ENCODE measurements at places on chromosomes 12 and 14.

- DNase-seq: peak; percentile 59
Observed at GRCh38 chr14:93231129-93231979, 24.3 kb downstream of the UBR7 start.

DNA sequence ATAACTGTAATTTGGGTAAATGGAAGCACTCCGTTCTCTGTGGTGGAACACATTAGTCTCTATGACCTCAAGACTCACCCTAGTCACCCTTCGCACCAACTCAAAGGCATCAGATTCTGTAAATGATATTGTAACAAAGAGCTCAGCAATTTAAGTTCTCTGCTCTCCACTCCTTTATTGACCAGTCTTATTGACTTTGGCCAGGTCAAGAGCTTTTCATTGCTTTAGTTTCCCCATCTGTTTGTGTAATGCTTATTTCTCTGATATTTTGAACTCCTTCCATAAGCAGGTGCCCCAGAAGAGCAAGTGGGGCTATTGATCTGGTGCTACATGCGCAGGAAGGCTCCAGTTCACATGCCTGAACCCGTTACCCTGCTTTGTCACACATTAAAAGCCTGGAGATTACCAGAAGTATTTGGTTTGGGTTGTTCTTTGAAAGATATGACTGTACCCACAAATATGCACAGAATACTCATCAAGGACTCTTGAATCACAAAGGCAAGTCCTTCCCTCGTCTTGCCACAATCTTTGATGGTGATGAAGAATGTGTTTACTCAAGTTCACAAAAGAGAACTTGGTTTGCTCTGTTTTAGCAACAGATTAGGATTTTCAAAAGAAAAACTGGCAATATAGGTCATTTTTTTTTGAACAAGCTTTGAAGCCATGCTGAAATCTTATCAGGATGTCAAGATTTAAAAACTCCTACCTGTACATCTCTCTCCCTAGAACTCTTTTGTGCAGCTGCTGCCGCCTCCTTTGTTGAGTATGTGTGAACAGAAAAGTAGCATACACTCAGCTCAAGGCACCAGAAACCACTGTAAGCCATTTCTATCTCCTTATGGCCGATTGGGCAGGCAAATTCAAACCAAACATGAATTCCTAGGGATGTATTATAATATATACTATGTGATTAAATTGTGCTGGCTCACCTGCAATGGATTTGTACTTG, 193.9 kb downstream of the BCAT1 start:
- DNase-seq: peak; percentile 90

DNA sequence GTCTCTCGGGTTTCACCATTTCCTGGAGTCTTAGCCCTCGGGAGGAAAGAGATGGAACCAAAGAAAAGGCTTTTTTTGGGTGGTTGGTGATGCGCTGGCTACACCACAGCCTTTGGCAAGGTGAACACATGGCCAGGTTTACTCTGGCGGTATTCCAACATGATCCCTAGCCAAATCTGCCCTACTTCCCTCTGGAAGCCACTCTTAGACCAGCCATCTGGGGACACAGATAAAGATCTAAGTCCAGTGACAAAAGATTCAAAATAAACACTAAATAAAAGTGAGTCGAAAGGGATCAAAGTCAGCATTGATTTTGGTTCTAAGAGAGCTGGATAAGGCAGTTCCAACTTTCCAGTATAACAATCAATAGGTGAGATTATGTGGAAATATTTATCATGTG, 694.5 kb downstream of the VRK1 start:
- no peak for DNase-seq

DNA sequence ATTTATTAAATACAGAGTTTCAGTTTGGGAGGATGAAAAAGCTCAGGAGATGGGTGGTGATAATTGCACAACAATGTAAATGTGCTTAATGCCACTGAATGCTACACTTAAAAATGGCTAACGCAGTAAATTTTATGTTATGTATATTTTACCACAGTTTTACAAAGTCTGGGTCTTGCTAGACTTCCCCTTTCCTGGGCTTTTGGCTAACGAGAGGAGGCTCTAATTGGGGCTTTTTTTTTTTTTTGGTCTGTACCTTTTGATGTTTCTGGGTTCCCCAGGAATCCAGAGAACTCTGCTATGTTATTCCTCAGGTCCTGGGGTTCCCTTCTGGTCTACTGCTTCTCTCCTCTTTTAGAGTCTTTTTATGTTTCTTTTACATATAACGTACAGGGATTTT, 355.5 kb downstream of the CACNA1C start:
- DNase-seq: no peak

- DNase-seq: no peak
Observed at GRCh38 chr14:56471056-56471455, 108.5 kb upstream of the TMEM260 start.

GRCh38 chr12:122059203-122059960, 19.2 kb upstream of the MLXIP start:
- no peak for DNase-seq

DNA sequence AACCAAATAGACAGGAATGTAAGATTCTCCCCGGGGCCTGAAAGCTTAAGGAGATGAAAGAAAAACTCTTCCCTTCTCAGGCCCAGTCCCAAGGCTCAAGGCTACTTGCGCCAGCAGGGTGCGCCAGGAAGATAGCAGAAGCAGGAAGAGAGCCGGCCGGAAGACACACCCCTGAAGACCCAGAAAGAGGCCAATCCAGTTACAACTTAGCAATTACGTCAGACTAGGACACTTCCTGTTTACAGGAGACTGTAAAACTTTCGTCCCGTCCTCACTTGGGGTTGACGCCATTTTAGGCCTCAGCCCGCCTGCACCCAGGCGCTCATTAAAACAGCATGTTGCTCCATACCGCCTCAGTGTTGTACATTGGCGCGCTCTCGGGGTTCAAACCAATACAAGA, 9.4 kb downstream of the COX16 start:
- no peak for DNase-seq

- DNase-seq: no peak
Observed at GRCh38 chr14:35298351-35298750, 6.2 kb downstream of the PSMA6 start.

DNA sequence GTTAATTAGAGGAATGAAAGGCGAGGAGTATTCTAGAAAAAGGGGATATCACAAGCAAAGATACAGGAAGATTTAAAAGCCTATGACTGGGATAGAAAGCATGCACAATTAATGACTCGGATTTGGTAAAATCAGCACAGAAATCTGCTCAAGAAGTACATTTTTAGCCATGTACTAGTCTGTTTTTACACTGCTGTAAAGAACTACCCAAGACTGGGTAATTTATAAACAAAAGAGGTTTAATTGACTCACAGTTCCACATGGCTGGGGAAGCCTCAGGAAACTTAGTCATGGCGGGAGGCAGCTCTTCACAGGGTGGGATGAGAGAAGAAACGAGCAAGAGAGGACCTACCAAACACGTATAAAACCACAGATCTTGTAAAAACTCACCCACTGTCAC, 716.3 kb upstream of the MDGA2 start:
- DNase-seq: no peak

GRCh38 chr12:12965836-12966235, 13.9 kb upstream of the GPRC5D start:
- DNase-seq: no peak

DNA sequence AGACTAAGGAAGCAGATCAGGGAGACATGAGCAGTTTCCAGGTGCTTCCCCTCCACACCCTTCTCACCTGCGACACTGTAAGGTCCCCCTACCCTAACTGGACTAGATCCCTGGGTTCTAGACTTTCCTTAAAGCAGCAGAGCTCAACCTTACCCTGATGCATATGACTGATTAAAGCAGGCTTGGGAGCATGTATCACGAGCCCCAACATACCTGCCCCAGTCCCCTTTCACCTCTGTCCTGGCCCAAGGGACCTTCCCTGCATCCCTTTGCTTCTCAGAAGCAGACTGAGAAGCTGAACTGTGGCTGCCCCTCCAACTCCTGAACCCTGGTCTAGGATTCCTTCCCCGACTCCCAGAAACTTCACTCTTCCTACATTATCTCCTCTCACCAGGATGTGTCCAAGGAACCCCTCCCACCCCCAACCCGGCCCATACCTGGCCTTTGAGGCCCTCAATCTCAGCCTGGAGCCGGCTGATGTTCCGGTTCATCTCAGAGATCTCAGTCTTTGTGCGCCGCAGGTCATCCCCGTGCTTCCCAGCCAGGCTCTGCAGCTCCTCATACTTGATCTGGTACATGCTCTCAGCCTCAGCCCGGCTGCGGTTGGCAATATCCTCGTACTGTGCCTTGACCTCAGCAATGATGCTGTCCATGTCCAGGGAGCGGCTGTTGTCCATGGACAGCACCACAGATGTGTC, 5.4 kb downstream of the KRT8 start:
- no peak for DNase-seq

GRCh38 chr12:123040106-123040505, 59.6 kb downstream of the ARL6IP4 start:
- no peak for DNase-seq

GRCh38 chr14:56581041-56581727, 1.6 kb downstream of the TMEM260 start:
- DNase-seq: no peak

- DNase-seq: no peak
Observed at GRCh38 chr14:34111953-34112352, 161.1 kb upstream of the EGLN3 start.

- peak; percentile 27 for DNase-seq
Observed at GRCh38 chr12:123602651-123603195, 824 bp downstream of the DDX55 start.

DNA sequence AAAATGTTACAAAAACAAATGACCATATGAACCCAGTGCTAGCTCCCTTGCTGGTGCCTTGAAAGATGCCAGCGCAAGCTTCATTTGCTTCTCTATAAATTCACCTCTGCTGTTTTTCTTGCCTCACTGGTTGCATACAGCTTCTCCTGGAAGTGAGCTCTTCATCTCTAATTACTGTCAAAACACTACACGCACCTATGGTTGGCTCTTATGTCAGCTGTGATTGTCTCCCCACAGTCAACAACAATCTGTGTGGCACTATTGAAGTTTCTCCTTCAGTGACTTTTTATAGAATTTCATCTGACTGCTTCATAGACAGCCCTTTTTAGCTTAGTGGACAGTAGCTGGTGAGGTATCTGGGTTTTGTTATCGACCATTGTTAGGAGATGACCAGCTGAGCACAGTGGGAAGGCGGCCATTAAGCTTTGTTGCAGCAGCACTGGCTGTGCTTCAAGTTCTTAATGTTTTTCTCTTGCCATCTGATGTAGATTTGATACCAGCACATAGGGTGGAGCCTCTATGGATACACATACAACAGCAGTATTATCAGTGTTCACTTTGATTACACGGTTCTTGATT, 131.8 kb downstream of the KITLG start:
- DNase-seq: no peak

- DNase-seq: peak; percentile 88
Observed at GRCh38 chr12:46664761-46665287, 161.0 kb downstream of the SLC38A4 start.

DNA sequence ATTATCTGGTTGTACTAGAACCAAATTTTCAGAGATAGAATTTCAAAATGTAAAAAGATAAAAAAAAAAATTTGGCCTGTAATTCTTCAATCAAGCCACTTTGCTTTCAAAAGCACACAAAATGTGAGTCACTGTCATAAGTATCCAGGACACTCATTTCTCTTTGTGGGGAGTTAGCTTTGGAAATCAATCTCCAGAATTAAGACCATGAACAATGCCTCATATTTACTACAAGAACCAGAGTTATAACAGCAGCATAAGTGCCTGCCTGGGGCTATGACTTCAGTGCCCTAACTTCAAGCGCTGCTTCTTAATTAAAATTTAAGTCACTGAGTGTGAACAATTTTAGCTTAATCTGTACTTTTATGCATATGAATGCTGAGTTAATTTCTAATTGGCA, 162.1 kb downstream of the C12orf42 start:
- no peak for DNase-seq

- DNase-seq: peak; percentile 21
Observed at GRCh38 chr12:121958541-121959240, 40.3 kb downstream of the CFAP251 start.

GRCh38 chr12:75892731-75893408, 138.7 kb downstream of the PHLDA1 start:
- DNase-seq: peak; percentile 53

GRCh38 chr12:24922090-24922489, 26.8 kb downstream of the BCAT1 start:
- DNase-seq: no peak

- no peak for DNase-seq
Observed at GRCh38 chr14:69654116-69654515, 42.7 kb downstream of the SUSD6 start.

DNA sequence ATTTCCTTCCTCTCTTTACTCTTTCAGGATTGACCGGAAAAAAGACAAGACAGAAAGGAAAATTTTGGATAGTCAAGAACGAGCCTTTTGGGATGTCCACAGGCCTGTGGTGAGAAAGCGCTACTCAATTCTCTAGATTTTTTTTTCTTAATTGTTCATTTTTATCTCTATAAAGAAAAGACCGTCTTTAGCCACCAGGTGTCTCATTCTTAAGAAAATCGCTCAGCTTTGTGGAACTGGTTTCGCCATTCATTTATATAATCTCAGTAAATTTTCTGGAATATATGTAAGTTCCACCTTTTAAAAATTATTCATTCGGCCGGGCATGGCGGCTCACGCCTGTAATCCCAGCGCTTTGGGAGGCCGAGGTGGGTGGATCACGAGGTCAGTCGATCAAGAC, 421.1 kb downstream of the DPF3 start:
- DNase-seq: no peak

DNA sequence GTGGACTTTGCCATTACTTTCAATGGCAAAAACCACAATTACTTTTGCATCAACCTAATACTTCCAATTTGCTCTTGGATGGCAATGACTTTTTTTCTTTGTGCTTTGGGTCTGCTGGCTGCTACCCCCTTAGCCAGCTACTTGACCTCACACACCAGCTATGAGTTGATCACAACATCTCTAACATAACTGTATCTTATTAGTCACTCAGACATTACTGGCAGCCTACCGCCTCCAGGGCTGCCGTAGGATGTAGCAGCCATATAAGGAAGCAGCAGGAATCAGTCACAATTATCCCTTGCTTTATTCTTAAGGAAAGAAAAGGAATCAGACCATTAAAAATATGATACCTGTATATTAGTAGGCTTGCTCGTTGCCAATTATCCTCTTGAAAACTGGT, 260.5 kb downstream of the ADAMTS20 start:
- DNase-seq: peak; percentile 83

GRCh38 chr12:5503774-5504173, 71.9 kb downstream of the NTF3 start:
- DNase-seq: no peak

DNA sequence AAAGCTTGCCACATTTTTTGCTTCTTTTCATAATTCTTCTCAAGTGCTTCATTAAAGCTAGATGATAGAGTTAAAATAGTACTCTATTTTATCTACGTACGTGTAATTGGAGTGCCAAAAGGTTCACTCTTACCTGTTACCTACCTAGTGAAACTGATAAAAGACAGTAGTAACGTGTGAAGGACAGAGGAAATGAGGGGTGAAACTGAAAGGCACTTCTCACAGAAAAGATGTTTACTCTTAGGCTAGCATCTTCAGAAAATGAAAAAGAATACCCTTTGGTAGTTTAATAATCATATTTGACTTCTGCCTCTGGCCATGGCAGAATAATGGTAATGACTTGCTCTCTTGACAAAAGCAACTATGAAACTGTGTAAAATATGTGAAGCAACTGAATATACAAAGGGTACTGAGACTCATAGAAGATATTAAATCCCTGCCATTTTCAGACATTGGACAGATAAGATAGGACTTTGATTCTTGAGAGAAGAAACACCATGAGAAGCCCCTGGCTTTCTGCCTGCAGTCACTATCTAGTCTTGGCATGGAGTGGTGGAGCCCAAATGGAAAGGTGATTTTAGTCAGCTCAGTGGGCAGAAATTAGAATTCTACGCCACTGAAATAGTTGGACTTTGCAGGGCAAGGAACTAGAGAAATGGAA, 6.3 kb upstream of the EVL start:
- no peak for DNase-seq

- DNase-seq: no peak
Observed at GRCh38 chr12:52947738-52948423, 1.0 kb upstream of the KRT18 start.

Data from EL (cell line).